ENCODE measurements at places on chromosomes 13 and 19. TPM values are rescaled to one million over a fixed set of nuclear protein-coding genes. Genes with fewer than 3 reads are reported as not detected.

Gene MYO1F
- total RNA-seq, result 6.0 TPM

Gene ZNF563
- 0.69 TPM for total RNA-seq

Gene SLC27A5
- total RNA-seq, result 67.5 TPM

- H3K36me3 ChIP-seq, result no peaks in the 10 kb centered on the region
- no peaks in the 10 kb centered on the region for H3K4me1 ChIP-seq
- no peaks in the 10 kb centered on the region for H3K27me3 ChIP-seq
- H3K4me3 ChIP-seq, result no peak overlapping the region
- DNase-seq, result peak; percentile 4
These were observed 465.1 kb upstream of the PCDH20 start for GRCh38 chr13:61880578-61881283.

DNA sequence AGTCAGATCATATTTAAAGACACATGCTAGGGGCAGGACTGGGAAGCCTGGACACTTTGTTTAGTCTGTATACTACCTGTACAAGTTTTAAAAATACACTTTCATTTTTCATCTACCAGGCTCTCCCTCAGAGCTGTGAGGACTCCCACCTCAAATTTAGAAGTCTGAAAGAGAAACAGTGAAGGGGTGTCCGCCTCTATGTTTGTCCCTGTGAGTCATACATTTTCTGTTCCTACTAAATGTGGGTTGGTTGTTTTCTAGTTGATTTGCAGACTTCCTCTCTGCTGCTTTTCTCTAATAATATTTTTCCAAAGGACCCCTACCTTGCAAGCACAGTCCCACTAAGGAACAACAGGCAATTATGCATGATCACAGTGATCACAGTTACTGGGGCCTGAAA, 110.5 kb downstream of the ENOX1 start:
- H3K4me1 ChIP-seq, result no peaks in the 10 kb centered on the region
- no peaks in the 10 kb centered on the region for H3K36me3 ChIP-seq
- DNase-seq, result no peak
- no peaks in the 10 kb centered on the region for H3K27me3 ChIP-seq
- no peak overlapping the region for H3K27ac ChIP-seq

GRCh38 chr13:94683409-94683808, 28.9 kb downstream of the SOX21 start:
- peaks cover 3% of the 10 kb centered on the region for H3K4me1 ChIP-seq
- H3K36me3 ChIP-seq, result no peaks in the 10 kb centered on the region
- DNase-seq, result no peak
- no peaks in the 10 kb centered on the region for H3K27me3 ChIP-seq
- no peak overlapping the region for H3K27ac ChIP-seq

GRCh38 chr19:6476155-6476895, 5.3 kb downstream of the DENND1C start:
- H3K27ac ChIP-seq, result peak overlapping the region; percentile 68
- H3K4me3 ChIP-seq, result peak overlapping the region; percentile 14
- H3K4me1 ChIP-seq, result peaks cover 25% of the 10 kb centered on the region
- no peaks in the 10 kb centered on the region for H3K36me3 ChIP-seq

- no peak overlapping the region for H3K4me3 ChIP-seq
- no peaks in the 10 kb centered on the region for H3K4me1 ChIP-seq
- no peak overlapping the region for H3K27ac ChIP-seq
These were observed 12.5 kb downstream of the PTPRH start for GRCh38 chr19:55196803-55197202.

Measured in K562 (cell line).